ENCODE measurements at places on chromosomes 4 and X.

DNA sequence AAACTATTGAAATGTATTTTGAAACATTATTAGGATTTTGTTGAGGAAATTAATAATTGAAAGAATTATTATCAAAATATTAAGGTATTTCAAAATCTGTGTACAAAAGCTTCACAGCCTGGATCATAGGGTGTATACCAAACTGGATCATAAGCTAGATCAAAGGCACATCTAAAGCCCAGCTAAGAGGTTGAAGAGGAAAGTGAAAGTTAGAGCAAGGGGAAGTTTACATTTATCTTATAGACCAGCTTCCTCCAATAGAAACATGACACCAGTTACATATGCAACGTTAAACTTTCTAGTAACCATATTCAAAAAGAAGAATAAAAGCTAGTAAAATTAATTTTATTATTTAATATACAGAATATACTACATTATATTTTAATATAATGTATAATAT, 227.2 kb upstream of the BMP3 start:
- no peak for DNase-seq

GRCh38 chrX:111543212-111543741, 31.8 kb downstream of the SERTM2 start:
- DNase-seq, result no peak

DNA sequence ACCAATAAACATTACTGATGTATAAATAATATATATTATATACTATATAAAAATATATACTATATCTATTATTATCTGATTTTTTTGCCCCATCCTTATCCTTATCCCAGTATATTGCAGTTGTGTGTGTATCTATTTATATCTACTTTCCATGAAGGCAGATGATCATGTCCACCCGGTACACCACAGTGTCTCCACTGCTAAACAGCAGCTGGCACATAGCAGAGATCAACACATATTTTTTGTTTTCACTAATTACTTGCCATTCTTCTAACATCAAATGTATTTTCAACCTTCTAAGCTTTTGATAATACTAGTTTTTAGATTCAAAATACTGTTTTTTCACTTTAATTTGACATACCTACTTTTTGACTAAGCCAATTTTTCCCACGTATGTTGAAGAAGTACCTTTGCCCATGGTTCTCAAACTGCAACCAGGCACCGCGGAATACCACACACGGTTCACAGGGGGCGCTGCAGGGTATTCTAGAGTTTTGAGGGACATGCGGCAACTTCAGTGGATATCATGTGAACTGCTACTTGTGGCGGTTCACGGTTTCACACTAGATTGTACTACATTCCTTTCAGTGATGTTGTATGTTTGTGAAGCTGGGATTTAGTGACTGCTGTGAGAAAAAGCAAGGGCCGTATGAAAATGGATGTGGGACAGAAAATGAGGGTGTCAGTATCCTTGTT, 182.5 kb upstream of the NPY2R start:
- DNase-seq, result no peak

- DNase-seq, result no peak
These were observed 128.5 kb upstream of the ARX start for GRCh38 chrX:25144043-25144940.

DNA sequence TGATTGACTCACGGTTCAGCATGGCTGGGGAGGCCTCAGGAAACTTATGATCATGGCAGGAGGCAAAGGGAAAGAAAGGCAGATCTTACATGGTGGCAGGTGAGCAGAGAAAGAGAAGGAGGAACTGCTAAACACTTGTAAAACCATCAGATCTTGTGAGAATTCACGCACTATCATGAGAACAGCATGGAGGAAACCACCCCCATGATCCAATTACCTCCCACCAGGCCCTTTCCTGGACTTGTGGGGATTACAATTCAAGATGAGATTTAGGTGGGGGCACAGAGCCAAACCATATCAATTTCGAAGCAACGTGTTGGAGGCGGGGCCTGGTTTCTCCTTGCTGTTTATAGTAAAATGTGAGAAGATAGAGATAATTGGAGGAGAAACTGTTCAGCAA, 167.4 kb downstream of the GABRB1 start:
- no peak for DNase-seq

DNA sequence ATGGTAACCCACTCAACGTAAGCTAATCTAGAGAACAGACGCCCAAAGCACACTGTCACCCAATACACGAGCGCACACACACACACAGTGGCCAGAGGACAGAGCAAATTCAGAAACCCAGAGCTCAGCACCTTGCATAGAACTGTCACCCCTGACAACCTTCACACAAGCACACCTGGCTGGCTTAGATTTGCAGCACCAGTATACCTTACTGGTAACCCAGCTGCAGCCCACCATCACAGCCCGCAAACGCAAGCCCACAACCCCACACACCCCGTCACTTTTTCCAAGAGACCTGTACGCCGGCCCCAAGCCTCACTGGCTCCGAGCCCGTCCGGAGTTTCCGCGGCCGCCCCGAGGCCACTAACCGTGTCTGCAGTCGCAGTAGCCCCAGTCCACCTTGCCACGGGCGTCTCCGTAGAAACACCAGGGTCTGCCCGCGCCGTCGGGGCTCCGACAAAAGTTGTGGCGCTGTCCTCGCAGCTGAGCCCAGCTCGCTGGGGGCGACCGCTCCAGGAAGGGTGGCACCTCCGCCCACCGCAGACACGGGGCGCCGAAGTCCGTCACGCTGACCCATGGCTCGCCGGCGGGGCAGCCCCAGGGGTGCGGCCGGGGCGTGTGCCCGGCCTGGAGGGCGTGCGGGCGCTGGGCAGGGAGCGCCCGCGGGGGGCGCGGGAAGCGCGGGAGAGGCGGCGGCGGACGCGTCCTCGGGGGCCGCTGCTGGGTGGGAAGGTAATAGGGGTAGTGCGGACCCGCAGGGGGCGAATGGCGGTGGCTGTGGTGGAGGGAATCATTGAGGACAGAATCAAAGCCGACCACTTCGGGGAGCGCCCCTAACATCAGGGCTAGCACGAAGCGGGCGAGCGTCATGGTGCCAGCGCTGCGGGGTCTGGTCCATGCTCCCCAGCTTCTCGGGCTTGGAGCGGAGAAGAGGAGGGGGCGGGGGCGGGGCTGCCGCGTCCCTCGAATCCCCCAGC, 664 bp downstream of the PRSS12 start:
- DNase-seq, result no peak

DNA sequence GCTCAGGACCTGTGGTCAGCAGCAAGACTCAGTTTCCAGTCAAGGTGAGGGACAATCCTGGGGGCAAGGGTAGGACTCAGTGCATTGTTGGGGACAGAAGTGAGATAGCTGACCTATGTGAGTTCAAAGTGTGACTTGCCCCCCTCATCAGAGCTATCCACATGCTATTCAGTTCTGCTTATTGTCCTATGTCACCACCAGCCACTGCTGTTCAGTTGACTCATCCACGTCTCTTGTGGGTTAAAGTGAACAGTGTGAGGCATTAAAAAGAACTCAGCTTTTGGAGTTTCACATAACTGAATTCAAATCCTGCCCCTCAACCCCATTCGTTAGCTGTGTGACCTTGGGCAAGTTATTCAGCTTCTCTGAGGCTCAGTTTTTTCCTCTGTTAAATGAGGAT, 4.4 kb upstream of the APLN start:
- no peak for DNase-seq

DNA sequence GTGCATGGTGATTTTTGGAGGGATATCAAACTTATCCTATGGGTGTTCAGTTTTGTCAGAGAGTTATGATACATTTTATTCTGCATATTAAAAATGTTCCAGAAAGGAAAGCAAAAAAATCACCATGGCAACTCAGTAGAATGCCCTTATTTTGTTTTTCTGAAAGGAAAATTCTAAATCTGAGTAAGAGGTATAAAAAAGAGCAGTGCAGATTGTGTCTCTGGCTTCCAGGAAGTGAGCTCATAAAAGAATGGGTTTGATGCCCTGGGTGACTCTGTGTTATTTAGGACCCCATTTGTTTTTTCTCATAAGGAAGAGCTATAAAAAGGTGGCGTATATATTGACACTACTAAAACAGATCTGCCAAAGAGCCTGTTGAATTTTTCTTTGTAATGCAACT, 128.8 kb downstream of the UCHL1 start:
- no peak for DNase-seq

- DNase-seq, result no peak
These were observed 9.2 kb upstream of the ABLIM2 start for GRCh38 chr4:8167815-8168214.

GRCh38 chr4:185204238-185204910, 574 bp upstream of the CFAP97 start:
- no peak for DNase-seq

DNA sequence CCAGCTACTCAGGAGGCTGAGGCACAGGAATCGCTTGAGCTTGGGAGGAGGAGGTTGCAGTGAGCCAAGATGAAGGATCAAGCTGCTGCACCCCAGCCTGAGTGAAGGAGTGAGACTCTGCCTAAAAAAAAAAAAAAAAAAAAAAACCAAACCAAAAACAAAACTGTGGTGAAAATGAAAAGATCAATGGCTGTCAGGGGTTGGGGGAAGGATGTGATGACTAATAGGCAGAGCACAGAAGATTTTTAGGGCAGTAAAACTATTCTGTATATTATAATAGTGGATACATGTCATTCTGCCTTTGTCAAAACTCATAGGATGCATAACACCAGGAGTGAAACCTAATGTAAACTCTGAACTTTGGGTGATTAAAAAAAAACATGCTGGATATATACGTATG, 69.9 kb upstream of the ELOVL6 start:
- DNase-seq, result no peak

GRCh38 chr4:94219402-94219801, 11.7 kb downstream of the SMARCAD1 start:
- DNase-seq, result no peak

DNA sequence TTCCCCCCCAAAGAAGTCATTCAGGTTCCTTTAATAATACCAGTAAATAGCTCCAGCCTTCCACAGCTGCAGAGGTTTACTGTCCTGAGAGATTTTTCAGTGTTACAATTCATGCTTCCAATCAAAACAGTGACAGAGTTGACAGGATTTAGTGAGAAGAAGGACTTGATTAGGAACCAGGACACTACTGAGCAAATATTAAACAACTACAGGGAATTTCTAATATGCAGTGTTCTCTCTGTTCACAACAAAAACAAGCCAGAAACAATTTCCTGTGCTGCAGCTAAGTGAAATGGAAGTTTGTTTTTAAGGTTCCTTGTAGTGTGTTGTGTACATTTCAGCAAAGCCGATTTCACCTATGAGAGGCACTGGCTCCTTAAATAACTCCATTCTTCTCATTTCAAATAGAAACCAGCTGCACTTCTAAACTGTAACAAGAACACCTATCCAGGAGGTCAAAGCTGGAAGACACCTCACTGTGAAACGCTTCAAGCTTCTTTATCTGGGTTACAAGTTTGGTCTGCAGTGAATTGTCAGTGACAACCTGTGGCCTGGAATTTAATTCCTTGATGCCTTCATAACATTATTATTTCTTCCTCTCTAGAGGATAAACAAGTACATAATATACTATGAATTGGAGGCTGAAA, 149.3 kb downstream of the RASL11B start:
- no peak for DNase-seq

- no peak for DNase-seq
These were observed 461.2 kb downstream of the KCTD8 start for GRCh38 chr4:43987331-43987944.

GRCh38 chrX:98114021-98114420, 1230.3 kb downstream of the RPA4 start:
- no peak for DNase-seq

- DNase-seq, result no peak
These were observed 287.7 kb downstream of the BMPR1B start for GRCh38 chr4:95045429-95045828.

All from HS-5 (cell line).